ENCODE measurements at places on chromosomes 6 and 20.
A peak's percentile ranks its signal among the peaks of the same experiment; 100 is the strongest.

DNA sequence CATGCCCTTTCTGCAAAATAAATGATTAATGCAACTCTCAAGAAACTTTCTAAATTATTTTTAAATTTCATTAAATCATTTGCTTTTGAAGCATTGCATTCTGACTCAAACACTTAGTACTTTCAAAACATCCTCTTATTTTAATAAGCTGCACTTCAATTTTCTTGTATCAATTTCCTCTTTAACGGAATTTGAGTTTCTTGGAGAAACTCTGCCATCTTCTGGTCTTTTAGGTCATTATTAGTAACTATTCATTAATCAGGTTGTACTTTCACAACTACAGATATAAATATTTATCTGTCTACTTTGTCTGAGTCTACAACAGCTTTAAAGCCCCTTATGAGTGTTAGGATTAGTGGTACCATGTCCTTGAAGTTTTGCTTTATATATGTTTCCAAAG, 30.2 kb downstream of the TMX4 start:
- DNase-seq, result no peak

GRCh38 chr6:7215131-7215530, 97.9 kb downstream of the SSR1 start:
- no peak for DNase-seq

- no peak for DNase-seq
Measured at GRCh38 chr20:46034039-46034438, 5.0 kb downstream of the SLC12A5 start.

- peak; percentile 26 for DNase-seq
Measured at GRCh38 chr6:135233686-135234491, 52.8 kb downstream of the MYB start.

GRCh38 chr6:43717822-43718221, 30.2 kb upstream of the MRPS18A start:
- DNase-seq, result no peak

- no peak for DNase-seq
Measured at GRCh38 chr6:139728876-139729427, 354.5 kb upstream of the CITED2 start.

DNA sequence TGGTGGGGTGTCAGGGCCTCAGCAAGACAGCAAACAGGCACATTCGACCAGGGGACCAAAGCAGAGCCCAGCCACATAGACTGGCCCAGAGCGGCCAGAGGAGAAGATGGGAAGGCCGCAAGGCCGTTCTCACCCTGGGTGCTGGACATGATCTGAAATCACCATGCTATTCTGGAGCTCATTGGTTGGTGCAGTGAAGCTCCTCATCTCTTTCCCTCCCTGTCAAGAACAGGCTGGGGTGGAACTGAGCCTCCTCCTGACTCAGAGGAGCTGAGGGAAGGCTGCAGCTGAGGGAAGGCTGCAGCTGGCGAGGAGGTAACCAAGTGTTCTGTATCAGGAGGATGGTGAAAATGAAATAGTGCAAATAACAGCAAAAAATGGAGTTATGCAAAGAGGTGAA, 80.0 kb downstream of the AKAP7 start:
- DNase-seq, result no peak

DNA sequence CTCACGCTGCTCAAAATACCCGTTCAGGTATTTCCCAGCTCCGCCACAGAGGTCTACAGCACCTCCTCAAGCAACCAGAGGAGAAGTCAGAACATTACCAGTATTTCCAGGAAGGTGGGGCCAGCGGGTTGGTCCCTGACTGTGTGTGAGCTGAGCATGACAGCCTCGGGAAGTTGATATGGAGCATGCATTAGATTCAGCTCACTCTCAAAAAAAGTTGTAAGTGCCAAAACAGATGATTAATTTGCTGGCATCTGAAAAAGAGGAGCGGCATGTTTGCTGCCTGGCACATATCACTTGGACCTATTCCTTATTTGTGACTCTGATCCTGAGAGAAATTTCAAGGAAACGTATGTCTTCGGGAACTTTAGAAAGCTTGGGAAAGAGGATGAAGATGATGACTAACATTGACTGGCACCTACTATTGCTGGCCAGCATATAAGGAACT, 32.3 kb downstream of the ELOVL2 start:
- no peak for DNase-seq

DNA sequence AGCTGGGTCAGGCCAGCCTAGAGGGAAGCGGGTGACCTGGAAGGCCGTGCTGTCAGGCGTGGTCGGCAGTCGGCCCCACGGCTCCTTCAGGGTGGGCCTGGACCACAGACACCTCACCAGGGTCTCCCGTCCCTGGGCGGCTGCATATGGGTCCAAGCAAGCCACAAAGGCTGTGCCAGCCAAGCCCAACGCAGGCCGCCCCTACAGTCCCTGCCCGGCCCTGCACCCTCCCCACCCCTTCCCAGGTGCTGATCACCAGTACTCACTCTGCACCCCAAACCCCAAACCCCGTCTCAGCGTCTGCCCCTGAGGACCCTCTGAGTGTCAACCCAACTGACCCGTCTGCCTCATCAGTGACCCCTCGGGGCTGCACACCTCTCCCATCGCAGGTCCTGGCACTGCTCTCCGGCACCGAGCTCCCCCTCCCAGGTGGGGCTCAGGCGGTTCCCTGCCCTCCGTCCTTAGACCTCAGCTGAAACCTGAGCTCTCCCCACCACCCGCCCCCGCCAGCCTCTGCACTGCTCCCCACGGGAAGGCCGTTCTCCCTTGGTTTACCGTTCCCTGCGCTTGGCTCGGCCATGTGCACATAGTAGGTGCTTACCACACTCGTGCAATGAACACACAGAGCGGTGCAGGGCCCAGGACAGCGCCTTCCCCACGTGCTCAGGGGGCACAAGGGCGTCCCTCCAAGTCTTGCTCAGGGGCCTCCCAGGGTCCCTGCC, 1.5 kb upstream of the PPDPF start:
- no peak for DNase-seq

DNA sequence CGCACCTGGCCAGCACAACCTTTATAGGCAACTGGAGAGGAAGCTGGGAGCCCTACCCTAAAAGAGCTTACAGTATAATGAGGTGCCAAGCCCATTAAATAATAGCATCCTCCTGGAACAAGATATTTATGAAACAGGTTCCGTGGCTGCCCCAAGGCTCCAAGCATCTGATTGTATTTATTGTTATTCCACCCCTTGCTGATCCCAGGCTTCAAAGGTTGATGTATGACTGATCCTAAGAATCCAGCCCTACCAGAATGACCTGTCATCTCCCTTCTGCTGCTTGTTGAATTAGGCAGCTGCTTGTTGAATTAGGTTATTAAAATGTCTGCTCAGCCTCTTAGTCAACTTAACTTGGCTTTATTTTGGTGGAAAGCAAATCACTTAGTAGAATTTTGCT, 35.2 kb upstream of the SASH1 start:
- no peak for DNase-seq

DNA sequence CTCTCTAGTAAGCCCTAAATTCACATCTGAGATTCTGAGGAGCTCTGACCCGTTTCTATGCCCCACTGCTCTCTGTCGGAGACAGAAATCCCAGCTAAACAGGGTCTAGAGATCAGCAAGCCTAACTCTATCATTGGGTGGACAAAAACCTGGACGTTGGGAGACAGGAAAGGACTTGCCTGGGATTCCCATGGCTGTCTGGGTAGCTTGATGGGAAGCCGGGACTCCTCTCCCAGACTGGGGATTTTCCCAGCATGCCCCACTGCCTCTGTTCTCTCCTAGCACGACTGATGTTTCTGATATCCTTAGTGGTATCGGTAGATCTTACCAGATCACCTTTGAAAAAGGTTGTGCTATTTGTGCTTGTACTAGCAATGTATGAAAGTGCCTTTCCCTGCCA, 22.9 kb downstream of the DUSP22 start:
- no peak for DNase-seq

DNA sequence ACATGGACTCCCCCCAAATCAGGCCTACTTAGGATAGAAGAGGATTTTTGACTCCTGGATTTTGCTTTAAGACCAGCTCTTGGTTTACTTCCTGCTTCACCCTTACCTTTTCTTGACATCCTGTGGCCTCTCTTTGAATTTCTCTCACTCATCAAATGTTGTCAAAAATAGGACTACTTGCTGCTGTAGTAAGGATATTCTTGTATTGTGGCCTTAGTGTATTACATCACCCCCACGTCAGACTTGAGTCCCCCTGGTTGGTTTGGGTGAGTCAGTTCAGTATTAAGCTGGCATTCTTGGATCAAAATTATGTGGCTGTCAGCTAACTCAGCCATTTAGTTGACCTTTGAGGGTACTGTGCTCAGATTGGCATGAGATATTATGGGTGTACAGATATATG, 1.1 kb downstream of the TPX2 start:
- DNase-seq, result no peak

- DNase-seq, result peak; percentile 81
Measured at GRCh38 chr6:6885521-6886170, 222.1 kb upstream of the RREB1 start.

- DNase-seq, result no peak
Measured at GRCh38 chr6:12275107-12275506, 15.1 kb upstream of the EDN1 start.

DNA sequence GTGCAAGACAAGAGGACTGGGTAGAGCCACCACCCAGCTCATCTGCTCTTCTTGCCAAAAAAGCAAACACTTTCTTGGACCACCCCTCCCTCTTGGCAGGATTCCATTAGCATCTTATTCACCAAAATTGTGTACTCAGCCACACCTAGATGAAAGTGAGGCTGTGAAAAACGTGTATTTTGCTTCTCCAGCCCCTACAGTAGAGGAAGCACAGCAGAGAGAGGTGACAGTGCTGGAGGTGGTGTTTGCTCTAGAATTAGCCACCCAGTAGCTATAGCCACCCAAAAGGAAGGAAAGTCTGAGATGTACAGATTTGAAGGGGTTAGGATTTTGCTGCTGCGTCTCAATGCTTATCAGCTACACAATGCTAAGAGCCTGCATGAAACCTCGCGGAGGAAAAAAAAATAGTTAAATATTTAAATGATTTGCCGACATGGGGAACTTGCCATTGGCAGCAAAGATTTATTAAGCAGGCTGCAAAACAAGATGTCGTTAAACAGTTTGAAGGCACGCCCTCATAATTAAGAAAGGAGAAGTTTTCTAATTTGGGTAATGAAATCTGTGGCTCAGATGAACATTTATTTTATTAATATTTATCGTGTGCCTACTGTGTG, 287.3 kb downstream of the ZNF217 start:
- DNase-seq, result no peak

- no peak for DNase-seq
Measured at GRCh38 chr6:33927616-33928015, 123.8 kb upstream of the MLN start.

- DNase-seq, result no peak
Measured at GRCh38 chr20:51631011-51631950, 88.8 kb upstream of the NFATC2 start.

DNA sequence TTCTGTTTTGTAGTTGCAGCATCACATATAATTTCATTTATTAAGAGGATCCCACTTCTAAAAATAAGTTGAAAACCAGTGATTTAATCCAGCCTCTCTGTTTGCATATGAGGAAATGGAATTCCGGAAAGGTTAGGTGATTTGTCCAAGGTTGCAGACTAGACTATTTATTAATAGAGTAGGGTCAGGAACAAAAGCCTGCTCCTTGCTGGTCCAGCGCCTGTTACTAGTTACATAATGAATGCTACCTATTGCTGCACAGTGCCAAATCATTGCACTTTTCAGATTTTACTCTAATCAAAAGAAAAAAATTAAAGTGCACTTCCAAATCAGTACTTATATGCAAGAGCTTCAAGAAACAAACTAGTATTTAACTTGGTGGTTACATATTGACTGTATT, 238.6 kb downstream of the ESR1 start:
- no peak for DNase-seq

DNA sequence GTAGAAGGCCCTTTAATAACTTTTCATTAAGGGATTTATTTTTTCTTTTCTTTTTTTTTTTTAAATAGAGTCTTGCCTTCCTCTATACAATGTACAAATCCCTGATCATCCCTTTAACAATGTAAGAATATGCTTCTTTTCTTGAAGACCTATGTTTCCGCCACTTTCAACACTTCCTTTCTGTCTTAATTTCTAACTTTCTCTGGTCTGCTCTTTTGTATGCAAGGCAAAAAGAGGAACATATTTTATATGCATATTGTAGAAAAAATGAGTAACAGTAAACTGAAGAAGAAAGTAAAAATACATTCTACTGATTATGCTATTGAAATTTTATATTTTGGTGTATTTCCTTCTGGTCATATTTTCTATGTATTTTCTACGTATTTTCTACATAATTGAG, 484.7 kb downstream of the TFAP2B start:
- DNase-seq, result no peak

DNA sequence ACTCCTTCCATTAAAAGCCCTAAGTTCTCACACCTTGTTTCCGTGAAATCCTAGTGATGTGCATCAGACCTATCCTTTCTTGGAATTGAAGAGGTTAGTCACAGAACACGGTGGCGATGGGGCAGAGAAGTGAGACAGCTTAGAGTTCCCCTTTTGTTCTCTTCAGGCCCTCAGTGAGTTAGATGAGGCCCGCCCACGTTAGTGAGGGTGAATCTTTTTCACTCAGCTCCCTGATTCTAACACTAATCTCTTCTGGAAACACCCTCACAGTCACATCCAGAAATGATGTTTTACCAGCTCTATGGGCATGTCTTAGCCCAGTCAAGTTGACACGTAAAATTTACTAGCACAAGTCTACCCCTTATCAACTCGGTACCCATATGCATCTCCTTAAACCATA, 172.7 kb upstream of the NOX3 start:
- no peak for DNase-seq

DNA sequence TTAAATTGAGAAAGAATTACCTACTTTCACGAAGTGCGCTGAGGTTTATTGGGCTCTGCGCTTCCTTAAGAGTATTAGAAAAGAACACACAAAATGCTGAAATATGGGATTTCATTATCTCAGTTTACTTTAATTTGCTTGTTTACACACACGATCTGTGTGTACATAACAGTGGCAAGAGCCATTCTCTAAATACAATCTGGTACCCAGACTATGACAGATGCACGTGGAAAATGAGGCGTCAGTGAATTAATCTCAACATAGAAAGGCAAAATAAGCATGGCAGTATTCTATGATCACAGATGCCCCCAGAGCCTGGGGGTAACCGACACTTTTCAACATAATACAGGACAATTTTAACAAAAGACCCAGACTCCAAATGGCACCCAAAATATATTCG, 8.3 kb downstream of the FITM2 start:
- no peak for DNase-seq

GRCh38 chr20:49969234-49969633, 13.5 kb upstream of the SNAI1 start:
- DNase-seq, result no peak

Measured in SHP77 treated with DMSO at 0.1 percent for 48 hours (cell line).